ENCODE measurements at places on chromosomes 5 and 9.

DNA sequence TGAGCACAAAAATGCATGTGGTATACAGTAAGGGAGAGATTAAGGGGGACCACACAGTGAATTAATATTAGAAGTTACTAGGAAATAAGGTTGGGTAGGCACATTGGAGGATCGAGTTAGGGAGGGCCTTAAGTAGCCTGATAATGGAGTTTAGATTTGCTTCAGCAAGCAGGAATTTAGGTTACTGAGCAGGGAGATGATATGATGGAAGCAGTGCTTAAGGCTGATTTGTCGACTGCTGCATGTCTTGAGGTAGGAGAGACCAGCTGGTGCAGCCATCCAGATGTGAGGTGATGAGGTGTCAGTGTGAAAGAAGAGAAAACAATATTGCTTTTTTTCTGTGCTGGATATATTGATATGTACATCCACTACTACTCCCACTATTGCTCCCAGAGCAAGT is 55.2 kb upstream of the ACTBL2 start:
- DNase-seq: no peak

DNA sequence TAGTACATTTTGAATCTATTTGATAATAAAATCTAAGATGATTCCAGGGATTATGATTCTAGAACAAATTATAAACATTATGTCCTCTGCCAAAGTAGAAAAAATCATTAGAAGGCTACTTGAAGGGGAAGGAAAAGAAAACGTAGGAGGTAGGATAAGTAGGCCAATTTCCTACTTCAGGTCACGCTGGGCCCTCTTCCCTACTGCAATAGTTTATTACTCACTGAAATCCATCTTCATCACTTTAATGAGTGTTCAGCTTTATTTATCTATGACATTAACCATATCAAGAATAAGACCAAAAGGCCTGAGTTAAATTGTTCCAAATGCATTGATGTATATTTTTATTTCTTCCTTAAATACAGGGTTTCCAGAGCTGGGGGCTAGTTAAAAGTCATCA is 21.6 kb downstream of the SLC28A3 start:
- no peak for DNase-seq

DNA sequence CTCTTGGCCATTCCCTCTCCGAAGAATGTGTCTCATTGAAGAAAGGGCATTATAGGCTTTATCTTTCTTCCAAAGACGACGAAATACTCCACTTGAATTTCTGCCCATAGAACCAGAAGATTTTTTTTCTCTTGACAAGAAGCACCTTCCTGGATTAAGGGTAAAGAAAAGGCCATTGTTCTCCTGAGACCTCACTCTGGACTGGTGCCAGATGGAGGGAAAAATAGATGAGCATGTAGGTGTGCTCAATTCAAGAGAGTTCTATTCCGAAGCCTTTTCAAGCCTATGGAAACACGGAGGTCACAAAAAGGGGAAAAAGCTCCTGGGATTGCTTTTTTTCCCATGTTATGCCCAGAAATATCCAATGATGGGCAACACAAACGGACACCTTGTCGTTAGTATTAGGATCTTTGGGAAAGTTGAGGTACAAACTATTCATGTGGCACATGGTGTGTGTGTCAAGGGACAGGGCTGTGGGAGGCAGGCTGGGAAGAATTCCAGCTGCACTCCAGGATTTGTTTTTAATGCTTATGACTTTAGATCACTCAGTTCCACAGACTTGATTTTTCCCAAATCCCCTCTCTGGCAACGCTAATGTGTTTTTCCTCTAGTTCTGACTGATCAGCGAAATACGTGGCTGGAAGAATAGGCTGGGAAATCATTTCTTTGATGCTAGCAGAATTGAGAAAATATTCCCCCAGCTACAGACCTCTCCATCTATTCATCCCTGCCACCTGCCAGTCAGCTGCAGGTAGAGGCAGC is 89.9 kb downstream of the SIL1 start:
- DNase-seq: no peak

DNA sequence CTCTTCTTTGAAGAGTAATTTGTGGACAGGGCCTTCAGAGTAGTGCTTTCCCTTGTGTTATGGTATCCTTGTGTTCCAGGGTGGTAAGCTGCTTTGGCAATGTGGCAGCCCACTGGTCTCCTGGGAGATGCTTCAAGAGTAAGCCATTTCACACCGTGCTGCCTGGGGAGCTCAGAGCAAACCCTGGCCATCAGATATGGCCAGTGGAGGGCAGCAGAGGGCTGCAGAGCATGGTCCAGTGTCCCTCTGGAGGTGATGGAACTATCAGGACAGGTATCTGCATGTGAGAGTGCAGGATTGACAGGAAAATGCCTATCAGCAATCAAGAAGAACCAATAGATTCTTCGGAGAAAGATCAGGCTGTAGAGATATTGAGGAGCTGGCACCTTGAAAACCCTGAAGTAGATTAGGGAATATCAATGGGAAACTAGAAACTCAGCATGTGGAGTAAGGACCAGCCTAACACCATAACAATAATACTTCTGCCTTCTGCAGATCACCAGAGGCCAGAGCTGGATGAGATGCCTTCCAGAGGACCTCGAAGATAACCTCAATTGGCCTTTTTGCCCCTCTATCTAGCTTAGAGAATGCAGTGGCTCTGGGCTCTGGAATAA is 90.8 kb downstream of the PLPPR1 start:
- DNase-seq: no peak

GRCh38 chr9:99167694-99168093 is 54.0 kb downstream of the ALG2 start:
- no peak for DNase-seq

DNA sequence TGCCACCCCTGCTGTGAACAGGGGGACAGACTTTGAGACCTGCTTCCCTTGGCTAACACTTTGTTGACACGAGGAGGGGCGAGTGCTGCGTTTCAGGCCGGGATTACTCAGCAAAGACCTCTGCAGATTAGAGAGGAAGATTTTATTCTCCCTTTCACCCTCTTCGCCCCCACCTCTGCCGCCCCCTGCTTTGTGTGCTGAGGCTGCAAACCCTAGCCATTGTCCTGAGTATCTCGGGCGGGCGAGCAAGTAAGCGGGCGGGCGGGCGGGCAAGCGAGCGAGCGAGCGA is 6.0 kb downstream of the ISL1 start:
- DNase-seq: no peak

DNA sequence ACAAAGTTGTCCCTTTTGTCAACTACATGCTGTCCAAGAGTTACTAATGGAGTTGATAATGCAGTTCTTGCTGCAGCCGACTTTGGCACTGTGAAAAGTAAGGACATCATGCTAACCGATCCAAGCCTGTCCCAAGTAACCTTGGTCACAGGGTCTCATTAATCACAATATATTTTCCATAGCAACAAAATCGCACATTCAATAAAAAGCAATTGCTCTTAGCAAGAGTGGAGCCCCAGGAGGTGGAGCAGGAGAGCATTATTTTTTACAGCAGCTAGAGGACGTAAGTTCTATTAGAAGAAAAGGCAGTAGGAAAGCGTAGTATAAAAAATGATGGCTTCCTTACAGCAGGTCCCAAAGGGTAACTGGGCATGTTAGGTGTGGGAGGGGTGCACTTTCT is 570.3 kb downstream of the EBF1 start:
- no peak for DNase-seq

DNA sequence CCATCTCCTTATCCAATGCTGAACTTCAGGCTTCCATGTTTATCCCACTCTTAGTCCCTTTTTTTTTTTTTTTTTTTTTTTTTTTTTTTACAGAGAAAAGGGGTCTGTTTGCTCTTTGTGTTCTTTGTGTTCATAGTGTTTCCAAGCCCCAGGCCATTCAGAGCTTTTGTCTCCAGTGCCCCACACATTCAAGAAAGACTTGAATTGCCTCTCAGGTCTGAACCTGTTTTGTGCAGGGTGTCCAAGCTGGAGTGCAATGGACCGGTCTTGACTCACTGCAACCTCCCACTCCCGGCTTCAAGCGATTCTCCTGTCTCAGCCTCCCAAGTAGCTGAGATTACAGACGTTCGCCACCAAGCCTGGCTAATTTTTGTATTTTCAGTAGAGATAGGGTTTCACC is 191.2 kb downstream of the PALM2AKAP2 start:
- no peak for DNase-seq

GRCh38 chr5:32814620-32815019 is 103.5 kb downstream of the NPR3 start:
- no peak for DNase-seq

GRCh38 chr5:53674121-53674520 is 113.7 kb downstream of the NDUFS4 start:
- no peak for DNase-seq

GRCh38 chr5:61308712-61309111 is 23.3 kb upstream of the ZSWIM6 start:
- DNase-seq: no peak

DNA sequence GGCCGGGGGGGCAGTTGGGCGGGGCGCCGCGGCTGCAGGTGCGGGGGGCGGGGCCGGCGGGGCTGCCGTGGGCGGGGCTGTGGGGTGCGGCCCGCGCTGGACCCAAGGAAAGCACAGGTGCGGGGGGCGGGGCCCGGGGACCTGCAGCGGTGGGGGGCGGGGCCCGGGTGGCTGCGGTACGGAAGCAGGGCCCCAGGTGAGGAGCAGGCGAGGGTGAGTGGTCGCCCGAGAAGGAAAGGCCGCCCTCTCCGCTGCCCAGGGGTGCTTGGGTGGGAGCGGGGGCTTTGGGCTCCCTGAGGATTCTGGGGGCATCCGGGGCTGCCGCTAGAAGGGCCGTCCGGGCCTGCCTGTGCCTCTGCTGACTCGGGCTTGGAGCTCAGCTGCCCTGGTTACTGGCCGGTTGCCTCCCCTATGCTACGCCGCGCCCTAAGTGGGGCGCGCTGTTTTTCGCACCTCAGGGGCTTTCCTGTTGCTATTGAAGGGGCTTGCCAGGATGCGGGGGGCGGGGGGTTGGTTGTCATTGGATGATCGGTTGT is 767 bp downstream of the RALGPS1 start:
- peak; percentile 49 for DNase-seq

DNA sequence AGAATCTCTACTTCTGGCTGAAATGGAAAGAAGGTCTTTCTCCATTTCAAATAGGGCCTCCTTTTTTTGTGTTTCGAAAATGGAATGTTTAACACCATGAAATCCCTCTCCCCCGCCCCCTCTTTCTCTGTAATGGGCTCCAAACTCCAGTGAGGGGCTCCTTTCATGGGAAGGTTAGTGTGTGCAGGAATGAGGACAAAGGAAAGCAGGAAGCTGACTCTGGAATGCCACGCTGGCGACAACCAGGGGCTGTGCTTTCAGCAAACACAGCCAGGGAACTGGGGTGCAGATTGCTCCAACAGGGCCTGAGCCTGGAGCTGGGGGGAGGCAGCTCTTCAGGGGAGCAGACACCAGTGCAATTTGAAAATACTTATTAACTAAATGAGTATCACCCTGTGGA is 82.8 kb downstream of the CRB2 start:
- DNase-seq: no peak

- DNase-seq: no peak
These were observed 144.2 kb upstream of the COL5A1 start for GRCh38 chr9:134497283-134497860.

- no peak for DNase-seq
These were observed 7.9 kb upstream of the NEUROG1 start for GRCh38 chr5:135543485-135544304.

- DNase-seq: no peak
These were observed 19.5 kb downstream of the SRFBP1 start for GRCh38 chr5:121981254-121981653.

- no peak for DNase-seq
These were observed 237.4 kb upstream of the PRDM9 start for GRCh38 chr5:23269981-23270380.

DNA sequence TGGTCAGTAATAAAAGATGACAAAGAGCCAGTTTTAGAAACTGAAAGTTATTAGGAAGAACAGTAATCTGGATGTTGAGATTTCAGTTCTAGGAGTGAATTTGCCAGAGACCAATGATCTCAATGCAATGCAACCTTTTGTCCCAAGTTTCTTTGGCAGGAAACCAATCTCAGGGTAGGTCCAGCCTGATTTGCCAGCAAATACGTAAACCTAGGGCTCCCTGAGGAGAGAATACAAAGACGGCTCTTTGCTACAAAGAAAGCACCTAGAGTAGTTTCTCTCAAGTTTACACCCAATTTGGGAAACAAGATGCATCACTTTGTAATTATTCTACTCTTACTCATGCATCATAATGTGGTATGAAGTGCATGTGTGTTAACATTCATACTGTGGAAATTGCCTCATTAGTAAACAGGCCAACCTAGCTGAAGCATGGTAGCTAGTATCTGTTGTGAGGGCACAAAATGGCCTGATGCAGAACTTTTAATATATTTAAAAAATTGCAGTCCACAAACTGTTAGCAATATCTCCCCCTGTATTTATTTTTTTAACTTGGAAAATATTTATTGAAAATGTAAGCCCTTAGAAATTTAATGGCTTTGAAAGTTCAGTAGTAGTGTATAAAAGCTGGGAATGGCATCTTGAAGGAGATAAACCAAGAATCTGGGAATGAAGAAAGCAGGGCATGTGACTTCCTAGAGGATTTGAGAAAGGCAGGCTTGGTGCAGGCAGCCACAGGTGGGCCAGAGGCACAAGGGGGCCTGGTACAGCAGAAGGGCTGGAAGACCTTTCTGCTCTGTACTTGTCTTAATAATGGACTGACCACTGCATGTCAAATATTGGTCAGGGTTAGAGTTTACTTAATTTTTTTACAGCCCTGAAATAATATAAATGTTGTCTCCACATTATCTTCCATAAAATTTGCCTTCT is 59.5 kb downstream of the MAST4 start:
- DNase-seq: no peak

- no peak for DNase-seq
These were observed 27.5 kb downstream of the AMBP start for GRCh38 chr9:114050646-114051045.

DNA sequence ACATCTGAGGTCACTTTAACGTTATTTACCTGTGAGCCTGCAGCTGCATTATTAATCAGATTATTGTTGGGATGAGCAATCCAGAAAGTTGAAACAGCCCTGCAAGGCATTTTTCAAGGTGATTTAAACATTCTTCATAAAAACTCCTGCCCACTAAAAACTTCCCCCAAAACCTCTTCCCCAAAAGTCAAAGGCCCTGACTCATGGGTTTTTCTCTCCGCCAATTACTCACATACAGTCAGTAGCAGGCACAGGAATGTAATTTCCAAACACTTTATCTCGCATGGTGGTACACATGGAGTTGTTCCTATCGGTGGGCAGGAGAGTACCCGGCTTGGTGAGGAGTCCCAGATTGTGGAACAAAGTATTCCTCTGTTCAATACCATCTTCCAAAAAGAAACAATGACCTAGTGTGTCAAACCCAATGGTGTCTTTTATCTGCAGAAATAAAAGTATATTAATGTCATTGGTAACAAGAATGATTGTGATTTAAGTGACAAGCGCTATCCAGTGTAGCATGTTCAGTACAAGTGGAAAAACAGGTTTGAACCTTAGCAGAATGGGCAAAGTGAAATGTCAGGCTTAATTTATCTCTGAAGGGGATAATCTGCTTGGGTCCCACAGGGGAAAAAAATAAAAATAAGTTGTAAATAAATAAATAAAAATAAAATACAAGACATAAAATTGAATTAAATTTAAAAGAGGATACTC is 38.3 kb downstream of the CEMIP2 start:
- DNase-seq: no peak
